Cortex of kidney (tissue), 1 donor: ENCODE measurements at places on chromosomes 1 and 21.

DNA sequence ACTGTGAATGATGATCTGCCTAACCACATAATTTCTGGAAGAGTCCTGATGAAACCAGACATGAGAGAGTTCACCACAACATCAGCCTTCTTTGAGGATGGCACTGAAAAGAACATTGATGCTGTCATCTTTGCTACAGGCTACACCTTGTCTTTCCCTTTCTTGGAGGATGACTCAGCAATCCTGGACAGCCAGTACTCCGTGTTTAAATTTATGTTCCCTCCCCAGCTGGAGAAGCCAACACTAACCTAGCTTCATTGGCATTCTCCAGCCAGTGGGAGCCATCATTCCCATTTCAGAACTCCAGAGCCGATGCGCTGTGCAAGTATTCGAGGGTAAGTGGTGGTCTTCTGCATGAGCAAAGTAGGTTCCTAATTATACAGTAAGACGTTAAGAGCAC lies 164.1 kb upstream of the POGK start:
- no peak for DNase-seq

DNA sequence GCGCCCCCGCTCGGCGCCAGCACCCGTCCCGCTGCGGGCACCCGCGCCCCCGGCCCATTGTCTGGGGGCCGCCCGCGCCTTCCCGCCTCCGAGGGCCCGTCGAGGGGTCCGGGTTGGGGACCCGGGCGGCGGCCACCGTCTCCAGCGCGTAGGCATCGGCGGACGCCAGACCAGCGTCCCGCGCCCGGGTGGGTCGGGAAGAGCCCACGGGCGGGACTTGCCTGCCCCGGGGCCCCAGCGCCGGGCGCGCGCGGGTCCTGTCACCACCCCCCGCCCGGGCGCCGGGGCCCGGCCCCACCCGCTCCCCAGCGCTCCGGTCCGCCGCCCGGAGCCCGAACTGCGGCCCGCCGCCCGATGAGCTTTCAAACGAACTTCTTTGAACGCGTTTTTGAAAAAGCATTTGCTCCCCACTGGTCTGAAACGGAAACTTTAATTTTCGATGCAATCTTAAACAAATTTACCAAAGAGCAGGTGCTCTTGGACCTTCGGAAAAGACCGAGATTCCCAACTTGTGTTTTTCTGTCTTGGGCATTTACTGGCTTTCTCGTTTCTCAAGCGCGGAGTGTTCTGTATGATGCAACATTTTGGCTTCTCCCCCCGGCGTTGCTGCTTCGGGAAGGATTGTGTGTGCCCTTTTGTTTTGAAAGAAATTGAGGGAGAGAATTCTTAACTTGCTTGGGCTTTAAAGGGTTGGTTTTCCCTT lies 615 bp downstream of the CLIC4 start:
- DNase-seq: no peak

- DNase-seq: no peak
Measured at GRCh38 chr1:115764541-115764940, 4.0 kb downstream of the CASQ2 start.

DNA sequence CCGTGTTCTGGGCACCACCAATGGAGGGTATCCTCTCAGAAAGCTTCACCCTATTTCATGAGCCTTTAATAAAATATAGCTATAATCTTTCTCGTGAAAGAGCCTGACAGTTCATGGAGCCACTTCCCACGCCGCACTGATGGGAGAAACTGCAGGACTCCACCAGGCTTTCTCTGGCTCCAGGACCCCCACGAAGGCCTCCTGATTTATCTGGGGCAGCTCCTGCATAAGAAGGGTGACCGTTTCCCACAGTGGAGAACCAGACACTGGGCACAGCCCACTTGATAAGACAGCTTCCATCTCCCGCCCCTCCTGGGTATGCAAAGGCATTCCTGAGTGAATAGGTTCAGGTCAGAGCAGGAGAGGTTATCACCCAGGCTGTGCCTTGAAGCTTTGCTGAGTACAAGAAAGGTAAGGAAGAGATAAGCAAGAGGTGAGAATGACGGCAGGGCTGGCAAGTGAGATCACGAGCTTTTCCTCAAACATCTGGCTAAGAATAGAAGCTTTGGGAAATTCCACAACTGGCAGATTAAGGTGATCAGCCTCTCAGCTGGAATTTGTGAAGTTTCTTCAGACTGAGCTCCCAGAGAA lies 499.8 kb downstream of the KIF26B start:
- no peak for DNase-seq

DNA sequence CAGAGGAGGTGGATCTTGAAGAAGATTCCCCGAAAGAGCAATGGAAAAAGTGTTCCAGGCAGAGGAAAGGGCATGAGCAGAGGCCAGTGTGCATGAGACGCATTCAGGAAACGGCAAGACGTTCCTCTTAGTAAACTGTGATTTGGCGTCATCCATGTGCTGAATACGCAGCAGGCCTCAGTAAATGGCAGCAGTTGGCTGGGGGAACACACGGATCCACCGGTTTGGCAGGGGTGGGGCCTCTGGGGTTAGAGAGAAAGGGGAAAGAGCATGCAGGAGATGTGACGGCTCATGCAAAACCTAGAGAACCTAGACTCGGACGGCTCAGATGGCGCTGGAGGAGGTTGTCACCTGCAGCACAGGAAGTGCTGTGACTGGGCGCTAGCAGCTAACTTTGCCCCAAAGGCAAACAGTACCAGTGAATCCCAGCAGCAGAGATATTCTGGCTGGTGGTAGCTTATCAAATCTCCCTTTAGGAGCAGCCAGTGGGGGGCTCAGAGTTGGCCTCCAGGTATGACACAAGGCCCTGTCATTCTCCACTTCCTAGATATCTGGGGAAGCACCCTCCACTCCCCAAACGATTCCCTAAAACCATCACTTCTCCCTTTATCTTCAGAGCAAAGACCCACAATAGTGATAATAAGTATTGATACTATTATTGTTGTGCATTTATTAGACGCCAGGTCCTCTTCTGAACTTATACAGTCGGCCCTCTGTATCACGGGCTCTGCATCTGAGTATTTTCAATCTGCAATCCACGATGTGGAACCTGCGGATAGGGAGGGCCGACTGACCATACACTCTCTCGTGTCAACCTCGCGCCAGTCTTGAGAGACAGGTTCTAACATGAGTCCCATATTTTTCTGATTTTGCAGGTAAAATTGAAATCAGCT lies 7.6 kb downstream of the LAPTM5 start:
- no peak for DNase-seq

DNA sequence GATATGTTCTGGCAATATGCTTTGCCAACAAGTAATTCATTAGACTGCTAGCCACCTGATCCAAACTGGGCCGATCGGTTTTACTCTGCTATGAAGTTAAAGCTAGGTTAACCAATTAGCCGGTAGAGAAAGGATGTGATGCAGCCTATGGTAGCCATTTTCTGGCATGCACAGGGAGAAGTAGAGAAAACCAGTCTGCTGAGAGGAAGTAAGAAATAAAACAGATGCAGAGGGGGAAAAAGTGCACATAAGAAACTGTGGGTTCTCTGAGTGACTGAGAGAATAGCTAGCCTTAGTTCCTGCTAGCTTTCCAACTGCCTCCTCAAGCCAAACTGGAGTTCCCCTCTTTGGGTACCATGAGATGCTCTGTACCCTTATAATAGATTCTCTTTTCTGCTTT lies 52.8 kb downstream of the ARID4B start:
- no peak for DNase-seq

DNA sequence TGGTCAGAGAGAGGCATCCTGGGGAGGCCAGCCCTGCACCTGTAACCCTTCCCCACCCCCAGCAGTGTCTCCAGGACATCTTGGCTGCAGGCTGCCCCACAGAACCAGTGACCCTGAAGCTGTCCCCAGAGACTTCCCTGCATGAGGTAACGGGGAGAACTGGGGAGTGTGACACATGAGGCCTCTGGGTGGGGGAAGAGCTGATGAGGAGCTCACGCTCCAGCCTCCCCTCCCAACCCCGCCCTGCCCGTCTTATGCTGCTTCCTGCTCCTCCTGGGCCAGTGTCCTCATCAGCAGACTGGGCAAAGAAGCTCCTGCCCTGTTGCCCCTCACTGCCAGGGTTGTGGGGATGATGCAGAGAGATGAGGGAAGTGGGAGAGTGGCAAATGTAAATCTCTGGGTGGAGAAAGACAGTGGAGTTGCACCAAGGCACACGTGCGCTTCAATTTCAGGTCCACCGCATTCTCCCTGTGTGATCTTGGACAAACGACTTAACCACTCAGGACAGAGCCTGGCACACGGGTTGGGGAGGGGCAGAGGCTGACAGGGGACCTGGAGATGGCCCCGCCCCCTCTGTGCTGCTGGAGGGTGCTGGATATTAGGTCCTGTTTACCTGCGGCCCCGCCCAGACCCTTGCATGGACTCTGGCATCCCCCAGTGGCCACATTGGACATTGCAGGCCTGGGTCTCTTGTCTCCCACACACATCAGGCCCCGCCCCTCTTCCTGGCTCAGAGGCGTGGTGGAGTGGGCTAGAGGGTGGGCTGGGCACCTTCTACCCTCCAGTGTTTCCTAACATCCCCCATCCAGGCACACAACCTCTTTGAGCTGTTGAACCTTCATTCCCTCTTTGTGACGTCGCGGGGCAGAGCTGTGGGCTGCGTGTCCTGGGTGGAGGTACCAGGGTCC lies 12.3 kb downstream of the CLCNKB start:
- DNase-seq: no peak

DNA sequence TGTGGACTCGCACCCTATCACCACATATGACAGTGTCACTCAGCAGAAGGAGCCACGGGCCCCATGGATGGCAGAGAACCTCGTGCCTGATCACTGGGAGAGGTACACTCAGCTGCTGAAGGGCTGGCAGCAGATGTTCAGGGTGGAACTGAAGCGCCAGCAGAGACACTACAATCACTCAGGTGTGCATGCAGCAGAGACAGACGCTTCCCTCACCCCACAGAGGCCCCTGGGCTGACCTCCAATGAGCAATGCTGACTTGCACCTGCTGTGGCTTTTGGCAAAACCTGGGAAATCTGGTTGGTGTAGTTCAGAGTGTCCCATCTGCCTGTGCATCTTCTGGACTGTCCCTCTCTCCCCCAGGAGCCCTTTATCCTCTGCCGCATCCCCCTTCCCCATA lies 51.9 kb downstream of the KIAA1614 start:
- DNase-seq: no peak

DNA sequence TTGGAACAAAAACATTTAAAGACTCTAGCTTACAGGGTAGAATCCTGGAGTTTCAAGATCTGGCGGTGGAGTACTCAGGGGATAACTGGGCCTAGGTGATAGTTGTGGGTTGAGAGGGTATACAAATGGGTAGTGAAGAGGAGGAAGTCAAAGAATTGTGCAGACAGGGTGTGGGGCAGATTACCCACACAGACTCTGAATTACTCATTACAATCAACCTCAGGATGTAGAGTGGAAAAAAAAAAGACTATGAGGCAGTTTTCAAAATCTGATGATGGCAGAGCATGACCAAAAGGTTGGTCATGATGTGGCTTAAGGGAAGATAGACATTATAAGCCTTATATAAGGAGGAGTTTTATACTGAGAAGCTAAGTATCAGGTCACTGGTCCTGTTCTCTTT lies 44.1 kb upstream of the GLIS1 start:
- DNase-seq: no peak

- no peak for DNase-seq
Measured at GRCh38 chr1:246302711-246303317, 204.3 kb downstream of the SMYD3 start.

DNA sequence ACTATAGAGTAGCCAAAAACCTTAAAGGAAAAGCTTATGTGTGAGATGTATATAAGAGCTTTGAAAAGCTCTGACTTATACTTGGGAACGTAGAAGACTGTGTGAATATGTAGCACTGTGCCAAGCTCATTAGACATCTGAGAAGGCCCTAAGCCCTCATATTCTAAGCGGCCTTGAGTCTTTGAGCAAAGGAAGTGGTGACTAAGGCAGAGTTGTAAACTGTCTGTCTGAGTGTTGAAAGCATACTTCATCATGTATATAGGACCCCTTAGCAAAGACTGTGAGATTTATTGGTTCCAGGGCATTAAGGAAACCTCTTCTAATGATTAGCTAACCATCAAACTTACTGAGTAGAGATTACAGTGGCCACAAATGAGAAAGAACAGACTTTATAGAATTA lies 153.3 kb upstream of the LYPLAL1 start:
- DNase-seq: no peak

DNA sequence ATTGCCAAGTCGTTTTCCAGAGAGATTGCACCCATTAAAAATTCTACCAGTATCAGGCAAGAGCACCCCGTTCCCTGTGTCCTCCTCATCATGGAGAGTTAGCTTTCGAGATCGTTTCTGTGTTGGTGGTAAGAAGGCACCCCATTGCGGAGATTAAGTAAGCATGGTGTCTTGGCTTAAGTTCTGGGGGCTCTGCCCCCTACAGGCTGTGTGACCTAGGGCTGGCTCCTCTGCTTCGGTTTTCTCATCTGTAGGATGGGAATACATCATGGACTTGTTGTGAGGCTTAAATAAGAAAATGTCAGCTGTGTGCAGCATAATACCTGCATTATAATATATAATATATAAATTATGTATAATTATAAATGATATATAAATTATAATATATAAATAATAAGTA lies 36.8 kb upstream of the TENT5C start:
- no peak for DNase-seq

DNA sequence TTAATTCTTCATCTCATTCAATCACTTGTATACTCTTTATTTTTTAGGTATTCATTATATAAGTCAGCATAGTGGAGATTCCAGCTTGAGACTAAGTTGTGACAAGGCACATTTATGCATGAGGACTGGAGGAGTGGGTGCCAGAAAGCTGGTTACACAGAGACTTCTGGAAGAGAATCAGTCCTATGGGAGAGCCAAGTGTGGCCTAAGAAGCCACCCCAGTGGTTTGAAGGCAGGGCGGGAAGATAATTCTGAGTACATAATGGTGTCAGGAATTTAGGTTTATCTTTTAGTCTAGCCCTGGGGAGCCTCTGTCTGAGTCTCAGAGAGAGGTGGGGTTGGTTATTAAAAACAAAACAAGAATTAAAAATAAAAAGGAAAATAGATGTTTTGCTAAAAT lies 83.0 kb downstream of the SPAG17 start:
- no peak for DNase-seq

GRCh38 chr1:155598842-155599331 lies 11.1 kb upstream of the MSTO1 start:
- DNase-seq: no peak

DNA sequence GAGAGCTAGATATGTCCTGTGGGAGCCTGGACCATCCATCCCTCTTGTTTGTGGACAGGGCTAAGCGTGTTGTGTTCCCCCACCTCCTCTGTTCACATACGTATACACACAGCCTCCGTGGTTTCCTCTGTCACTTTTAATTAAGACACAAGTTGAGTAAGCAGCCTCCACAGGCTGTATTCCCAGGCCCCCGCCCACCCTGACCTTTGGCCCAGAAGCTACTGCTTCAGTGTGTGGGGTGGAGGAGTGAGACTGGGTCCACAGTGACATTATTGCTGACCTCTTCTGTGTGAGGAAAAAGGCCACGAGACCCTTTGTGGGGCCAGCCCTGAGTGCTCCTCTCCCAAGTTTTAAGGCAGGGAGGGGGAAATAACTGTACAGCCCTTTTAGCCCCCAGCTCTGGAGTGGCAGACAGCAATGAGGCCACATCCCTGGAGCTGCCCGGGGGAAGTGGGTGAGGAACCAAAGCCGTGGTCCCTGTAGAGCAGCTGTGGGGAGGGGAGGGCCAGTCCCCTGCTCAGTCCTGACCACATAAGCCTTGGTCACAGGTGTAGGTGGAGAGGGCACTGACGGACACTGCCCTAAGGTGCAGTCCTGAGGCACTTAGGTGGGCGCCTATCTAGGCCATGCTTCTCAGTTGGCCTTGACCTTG lies 4.4 kb downstream of the ELOVL1 start:
- no peak for DNase-seq
